ENCODE measurements at places on chromosomes 11 and 22.

DNA sequence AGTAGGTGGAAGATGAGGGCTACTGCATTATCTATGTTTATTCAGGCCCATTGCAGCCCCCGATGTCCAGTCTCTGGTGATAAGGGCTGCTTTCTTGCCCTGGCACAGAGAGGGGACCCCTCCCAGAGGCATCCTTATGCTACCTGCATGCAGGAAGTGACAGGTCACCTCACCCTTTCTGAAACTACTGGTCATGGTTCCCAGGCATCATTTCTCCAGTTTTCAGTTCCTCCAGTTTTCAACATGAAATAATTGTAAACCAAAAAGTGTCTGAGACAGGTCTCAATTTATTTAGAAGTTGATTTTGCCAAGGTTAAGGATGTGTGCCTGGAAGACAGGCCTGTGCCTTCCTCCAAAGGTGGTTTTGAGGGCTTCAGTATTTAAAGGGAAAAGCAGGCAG is 57.0 kb downstream of the CTTN start:
- DNase-seq: no peak

GRCh38 chr11:61172888-61173287 is 11.7 kb upstream of the VPS37C start:
- no peak for DNase-seq

DNA sequence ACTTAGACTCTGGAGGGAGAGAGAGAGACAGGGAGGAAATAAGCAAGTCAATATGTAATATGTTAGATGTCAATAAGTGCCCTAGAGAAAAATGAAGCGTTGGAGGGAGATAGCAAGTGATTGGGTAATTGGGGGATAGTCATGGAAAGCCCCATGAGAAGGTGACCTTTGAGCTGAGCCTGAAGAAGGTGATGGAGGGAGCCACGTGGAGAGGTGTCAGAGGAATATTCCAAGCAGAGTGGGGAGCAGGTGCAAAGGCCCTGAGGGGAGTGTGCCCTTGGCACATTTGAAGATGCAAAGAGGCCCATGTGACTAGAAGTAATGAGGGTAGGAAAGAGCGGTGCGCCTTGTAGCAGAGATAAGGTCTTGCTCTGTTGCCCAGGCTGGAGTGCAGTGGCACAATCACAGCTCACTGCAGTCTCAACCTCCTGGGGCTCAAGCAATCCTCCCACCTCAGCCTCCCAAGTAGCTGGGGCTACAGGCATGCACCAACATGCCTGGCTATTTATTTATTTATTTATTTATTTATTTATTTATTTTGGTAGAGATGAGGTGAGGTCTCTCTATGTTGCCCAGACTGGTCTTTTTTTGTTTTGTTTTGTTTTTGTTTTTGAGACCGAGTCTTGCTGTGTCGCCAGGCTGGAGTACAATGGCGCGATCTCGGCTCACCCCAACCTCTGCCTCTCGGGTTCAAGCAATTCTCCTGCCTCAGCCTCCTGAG is 2.1 kb downstream of the LHFPL7 start:
- DNase-seq: no peak

GRCh38 chr11:64793271-64794160 is 9.5 kb downstream of the MAP4K2 start:
- no peak for DNase-seq

- DNase-seq: peak; percentile 100
These were observed 16.9 kb downstream of the CTNND1 start for GRCh38 chr11:57778318-57779037.

GRCh38 chr11:133898031-133898769 is 52.9 kb upstream of the SPATA19 start:
- DNase-seq: no peak

- DNase-seq: peak; percentile 23
These were observed 64.3 kb upstream of the RASD2 start for GRCh38 chr22:35476341-35476740.

DNA sequence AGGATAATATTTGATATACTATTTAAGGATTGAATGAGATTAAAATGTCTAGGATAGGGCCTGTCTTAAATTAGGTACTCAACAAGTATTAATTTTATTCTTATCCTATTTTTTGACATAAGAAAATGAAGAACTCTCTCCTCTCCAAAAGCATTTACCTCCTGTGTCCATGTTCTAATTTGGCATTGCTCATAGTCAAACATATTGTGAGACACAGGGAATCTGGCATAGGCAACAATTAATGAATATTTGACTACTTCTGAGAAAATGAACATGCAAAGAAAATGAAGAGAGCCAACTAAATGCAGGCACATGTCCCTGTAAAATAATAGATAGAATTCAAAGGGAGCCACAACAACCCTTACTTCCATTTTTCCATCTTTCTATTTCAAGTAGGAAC is 198.5 kb upstream of the C11orf87 start:
- no peak for DNase-seq

DNA sequence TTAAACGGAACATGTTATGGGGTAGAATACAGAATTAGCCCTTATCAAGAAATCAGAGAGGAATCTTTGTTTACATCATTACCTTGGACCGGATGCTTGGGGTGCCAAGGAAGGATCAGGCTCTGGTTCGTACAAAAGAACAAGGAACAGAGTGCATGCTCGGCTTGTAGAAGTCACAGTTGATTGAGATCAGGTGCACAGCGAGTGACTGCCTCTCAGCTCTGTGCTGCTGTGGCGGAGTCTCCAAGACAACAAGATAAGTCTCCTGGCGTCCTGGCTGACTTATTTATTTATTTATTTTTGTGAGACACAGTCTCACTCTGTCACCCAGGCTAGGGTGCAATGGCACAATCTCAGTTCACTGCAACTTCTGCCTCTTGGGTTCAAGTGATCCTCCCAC is 31.8 kb downstream of the GLB1L2 start:
- no peak for DNase-seq
